Activated gamma-delta T cell treated with anti-CD3 and anti-CD28 coated beads, Interleukin-2, amount 50 U/mL, for 16 hours (primary cell): ENCODE measurements at places on chromosomes 6 and 20.

DNA sequence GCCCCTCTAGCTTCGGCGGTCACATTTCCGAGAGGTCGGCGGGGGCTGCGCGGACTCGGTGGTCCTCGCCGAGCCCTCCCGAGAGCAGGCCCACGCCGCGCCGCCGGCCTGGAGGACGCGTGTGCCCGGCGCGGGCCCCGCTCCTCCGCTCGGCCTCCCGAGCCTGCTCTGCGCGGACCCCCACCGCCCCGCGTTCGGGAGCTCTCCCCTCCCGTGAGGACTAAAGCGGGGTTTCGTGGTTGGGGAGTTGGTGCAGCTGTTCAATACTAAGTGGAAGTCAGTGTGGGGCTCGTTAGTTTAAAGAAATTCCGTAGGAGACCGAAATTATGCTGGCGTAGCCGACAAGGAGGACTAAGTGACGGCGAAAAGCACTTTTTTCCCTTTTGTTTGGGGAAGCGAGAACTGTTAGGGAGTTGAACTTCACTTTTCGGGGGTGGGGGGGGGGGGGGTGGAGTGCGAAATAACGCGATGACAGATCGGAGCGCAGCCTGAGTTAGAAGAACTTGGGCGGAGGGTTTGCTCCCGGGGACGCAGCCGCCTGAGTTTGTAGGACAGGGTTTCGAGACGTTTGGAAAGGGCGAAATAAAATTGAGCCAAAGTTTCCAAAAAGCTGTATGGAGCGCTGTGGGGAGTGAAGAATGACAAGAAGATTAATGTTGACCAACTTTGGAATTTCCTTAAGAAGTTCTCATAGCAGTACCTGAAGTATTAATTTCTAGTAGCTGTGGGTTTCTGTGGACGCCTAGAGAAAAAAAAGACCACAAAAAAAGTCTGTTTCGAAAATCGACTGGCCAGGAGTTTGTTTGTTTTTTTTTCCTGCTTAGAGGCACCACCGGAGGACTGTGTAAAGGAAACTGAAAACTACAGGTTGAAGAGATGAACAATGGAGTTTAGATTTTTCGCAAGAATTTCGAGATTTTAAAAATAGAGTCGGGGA is 1.4 kb downstream of the QKI start:
- DNase-seq, result no peak

DNA sequence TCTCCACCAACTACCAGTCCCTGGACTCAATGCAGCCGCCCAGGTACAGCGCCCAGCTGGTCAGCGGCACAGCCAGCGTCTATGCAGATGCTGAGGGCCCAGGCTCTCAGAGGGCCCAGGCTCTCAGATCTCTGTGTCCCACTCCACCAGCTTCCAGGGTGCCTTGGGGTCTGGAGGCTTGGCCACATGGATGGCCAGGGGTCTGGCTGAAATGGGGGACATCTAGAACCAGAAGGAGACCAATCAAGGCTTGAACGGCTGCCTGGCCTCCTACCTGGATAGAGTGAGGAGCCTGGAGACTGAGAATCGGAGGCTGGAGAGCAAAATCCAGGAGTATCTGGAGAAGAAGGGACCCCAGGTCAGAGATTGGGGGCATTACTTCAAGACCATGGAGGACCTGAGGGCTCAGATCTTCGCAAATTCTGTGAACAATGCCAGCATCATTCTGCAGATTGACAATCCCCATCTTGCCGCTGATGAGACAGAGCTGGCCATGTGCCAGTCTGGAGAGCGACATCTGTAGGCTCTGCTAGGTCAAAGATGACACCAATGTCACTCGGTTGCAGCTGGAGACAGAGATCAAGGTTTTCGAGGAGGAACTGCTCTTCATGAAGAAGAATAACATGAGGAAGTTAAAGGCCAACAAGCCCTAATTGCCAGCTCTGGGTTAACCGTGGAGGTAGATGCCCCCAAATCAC is 44.1 kb upstream of the GRM4 start:
- DNase-seq, result no peak

- DNase-seq, result no peak
These were observed at the start of gene DEFB123 for GRCh38 chr20:31440012-31440659. Gene DEFB123 (plus strand): TSS chr20:31440632. CDS start chr20:31440699, 67 bp downstream.

DNA sequence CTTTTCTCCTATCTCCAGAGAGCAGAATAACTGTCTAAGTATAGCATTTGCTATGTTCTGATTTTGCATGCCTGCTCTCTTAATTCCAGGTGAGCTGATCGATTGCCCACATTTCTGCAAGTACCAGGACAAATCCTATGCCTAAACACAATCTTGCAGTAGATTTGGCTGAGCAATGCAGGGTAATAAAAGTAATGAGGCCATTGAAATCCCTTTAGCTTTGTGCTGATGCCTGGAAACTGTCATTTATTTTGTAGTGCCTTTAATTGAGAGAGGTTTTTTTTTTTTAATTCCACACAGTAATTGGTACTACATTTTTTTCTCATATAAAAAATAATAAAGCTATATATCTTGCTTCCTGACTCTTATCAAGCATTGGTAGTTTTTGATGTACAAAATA is 252.3 kb downstream of the NKAIN2 start:
- DNase-seq, result no peak

DNA sequence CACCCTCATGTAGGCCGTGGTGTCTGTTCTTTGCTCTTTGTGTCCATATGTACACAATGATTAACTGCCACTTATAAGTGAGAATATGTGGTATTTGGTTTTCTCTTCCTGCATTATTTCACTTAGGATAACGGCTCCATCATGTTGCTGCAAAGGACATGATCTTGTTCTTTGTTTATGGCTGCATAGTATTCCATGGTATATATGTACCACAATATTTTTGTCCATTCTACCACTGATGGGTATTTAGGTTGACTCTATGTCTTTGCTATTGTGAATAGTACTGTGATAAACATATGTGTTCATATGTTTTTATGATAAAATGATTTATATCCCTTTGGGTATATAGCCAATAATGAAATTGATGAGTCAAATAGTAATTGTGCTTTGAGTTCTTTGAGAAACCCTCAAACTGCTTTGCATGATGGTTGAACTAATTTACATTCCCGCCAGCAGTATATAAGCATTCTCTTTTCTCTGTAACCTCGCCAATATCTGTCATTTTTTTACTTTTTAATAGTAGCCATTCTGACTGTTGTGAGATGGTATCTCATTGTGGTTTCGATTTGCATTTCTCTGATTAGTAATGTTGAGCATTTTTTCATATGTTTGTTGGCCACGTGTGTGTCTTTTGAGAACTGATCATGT is 174.4 kb upstream of the NT5E start:
- DNase-seq, result no peak

- DNase-seq, result no peak
These were observed 5.6 kb downstream of the ARFRP1 start for GRCh38 chr20:63702036-63702665.

DNA sequence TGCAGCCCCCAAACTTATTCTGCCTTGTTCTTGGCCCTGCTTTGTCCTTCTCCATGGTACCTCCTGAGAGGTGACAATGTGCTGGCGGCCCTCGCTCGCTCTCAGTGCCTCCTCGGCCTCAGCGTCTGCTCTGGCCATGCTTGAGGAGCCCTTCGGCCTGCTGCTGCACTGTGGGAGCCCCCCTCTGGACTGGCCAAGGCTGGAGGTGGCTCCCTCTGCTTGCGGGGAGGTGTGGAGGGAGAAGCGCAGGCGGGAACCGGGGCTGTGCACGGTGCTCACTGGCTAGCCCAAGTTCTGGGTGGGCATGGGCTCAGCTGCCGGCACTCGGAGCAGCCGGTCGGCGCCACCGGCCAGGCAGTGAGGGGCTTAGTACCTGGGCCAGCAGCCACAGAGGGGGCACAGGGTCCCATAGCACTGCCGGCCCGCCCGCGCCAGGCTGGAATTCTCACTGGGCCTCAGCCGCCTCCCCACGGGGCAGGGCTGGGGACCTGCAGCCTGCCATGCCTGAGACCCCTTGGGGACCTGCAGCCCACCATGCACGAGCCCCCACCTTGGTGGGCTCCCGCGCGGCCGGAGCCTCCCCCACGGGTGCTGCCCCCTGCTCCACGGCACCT is 55.9 kb upstream of the RALGAPA2 start:
- no peak for DNase-seq

GRCh38 chr6:170209354-170210025 is 81.4 kb downstream of the DLL1 start:
- DNase-seq, result no peak

- DNase-seq, result no peak
These were observed 313.0 kb upstream of the DEFB112 start for GRCh38 chr6:50362706-50363105.

GRCh38 chr6:117840541-117840983 is 66.5 kb upstream of the SLC35F1 start:
- no peak for DNase-seq

GRCh38 chr6:88848870-88849269 is 114.5 kb downstream of the RNGTT start:
- no peak for DNase-seq

DNA sequence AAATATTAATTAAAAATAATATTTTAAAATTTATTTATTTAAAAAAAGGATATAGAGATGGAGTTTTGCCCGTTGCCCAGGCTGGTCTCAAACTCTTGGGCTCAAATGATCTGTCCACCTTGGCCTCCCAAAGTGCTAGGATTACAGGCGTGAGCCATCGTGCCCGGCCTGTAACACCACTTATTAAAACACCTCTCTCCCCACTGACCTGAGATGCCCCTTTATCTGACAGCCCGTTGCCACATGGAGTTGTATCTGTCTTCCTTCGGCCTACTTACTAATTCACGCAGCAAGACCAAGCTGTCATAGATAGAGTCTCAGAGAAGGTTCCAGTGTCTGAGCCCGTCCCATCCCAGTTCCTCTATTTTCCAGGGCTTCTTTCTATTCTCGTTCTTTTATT is 30.7 kb downstream of the KIF25 start:
- DNase-seq, result no peak

- DNase-seq, result no peak
These were observed 15.7 kb upstream of the HLA-DQB2 start for GRCh38 chr6:32779036-32779435.

DNA sequence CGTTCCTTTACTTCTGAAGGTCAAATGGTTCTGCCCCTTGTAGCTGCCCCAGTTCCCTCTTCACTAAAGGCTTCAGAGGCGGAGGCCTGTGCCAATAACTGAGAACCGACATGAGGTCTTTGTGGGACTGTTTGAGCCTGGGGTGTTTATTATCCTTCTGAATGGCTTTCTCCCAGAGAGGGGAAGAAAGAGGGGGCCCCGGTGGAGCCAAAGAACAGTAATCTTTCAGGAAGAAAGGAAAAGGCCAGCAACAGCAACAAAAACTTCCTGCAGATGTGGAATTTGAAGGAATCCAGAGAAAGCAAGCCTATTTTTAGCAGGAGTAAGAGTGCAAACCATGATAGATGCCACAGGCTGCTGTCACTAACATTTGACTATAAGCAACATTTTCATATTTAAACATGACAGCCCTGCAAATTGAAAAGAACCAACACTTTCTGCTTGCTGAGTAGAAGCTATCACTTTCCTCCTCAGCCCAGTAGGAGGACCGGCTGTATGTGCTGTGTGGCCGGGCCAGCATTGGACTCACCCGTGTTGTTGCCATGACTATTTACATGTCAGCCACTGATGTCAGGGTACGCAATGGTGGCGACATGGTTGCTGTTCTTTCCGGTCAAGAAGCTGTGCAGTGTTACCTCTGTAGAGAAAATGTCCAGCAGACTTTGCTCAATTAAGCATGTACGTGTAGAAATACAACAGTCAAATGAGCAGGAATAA is 121.3 kb downstream of the SOBP start:
- DNase-seq, result no peak

DNA sequence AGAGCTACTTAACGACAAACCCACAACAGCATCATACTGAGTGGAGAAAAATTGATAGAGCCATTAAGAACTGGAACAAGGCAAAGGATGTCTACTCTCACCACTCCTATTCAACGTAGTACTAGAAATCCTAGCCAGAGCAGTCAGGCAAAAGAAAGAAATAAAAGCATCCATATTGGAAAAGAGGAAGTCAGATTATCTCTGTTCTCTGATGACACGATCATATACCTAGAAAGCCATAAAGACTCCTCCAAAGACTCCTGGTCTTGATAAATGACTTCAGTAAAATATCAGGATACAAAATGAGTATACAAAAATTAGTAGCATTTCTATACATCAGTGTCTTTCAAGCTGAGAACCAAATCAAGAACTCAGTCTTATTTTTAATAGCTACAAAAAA is 17.0 kb upstream of the FHL5 start:
- DNase-seq, result no peak

DNA sequence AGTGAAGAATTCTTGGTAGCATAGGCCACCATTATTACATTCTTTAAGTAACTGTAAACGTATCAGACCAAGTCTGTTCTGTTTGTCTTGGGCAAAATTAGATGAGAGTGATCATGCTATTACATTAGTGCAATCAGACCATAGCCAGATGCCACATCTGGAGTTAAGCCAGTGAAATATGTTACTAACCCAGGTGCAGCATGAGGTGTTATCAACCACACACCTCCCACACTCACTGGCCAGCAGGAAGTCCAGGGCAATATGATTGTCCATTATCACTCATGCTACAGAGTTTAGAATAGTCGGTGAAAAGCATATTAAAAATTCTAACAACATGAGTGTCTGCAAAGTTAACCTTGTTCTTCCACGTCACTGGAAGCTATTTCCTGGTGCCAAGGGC is 174.7 kb upstream of the PROKR2 start:
- no peak for DNase-seq

GRCh38 chr20:11248687-11249638 is 575.2 kb upstream of the JAG1 start:
- no peak for DNase-seq

DNA sequence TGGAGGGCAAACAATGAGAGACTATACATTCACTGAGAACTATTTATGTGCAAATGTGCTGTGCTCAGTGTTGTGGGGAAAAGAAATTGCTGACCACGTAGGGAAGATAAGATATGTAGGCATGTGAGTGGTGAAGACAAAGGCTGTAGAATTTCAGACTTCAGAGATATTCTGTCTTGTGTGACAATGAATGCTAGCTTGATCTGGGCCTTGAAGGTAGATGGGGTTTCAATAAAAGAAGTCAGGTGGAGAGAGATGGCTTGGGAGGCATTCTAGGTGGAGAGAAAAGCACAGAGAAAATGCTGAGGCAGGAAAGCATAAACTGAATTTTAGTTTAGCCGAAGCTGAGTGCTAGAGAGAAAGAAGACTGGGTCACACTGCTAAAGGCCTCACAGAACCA is 56.8 kb upstream of the EEF1A1 start:
- no peak for DNase-seq

DNA sequence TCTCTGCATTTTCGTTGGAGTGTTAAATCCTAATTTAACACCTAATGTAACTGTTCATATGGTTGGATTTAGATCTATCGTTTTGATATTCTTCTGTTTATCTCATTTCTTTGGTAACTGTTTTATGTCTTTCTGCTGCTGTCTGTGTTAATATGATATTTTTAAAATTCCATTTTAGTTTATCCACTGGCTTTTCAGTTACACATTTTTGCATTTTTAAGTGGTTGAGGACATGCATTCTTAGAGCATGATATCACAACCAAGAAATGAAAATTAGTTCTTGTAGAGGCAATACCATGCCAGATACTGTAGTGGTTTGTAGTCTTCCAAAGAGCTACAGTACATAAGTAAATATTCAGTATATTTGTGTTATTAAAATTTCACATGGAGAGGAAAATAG is 58.6 kb downstream of the LIN28B start:
- no peak for DNase-seq

GRCh38 chr6:69631552-69632346 is 165.1 kb downstream of the LMBRD1 start:
- DNase-seq, result no peak
